Muscle of arm (tissue), 14 donors: ENCODE measurements at places on chromosomes 5 and 9. TPM values are rescaled to one million over a fixed set of nuclear protein-coding genes. Genes with fewer than 3 reads are reported as not detected.

Gene HTR1A
- not detected for polyA plus RNA-seq

DNA sequence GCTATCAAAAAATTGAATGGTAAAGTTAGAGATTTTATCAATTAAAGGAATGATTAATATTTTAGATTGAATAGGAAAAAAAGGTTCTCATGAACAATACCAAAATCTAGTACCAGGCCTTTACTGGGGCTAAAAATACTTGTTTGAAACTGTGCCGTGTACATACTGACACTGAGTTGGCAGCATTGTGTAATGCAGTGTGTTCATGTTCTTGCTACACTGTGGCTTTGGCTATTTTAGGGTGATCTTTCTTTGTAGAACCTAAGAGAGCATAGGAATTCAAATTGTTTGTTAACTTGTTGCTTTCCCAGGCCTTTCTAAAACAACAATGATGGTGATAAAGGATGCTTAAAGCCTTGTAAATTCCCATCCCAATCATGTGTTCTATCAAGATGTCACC is 80.9 kb downstream of the KIF4B start:
- no peak for DNase-seq

DNA sequence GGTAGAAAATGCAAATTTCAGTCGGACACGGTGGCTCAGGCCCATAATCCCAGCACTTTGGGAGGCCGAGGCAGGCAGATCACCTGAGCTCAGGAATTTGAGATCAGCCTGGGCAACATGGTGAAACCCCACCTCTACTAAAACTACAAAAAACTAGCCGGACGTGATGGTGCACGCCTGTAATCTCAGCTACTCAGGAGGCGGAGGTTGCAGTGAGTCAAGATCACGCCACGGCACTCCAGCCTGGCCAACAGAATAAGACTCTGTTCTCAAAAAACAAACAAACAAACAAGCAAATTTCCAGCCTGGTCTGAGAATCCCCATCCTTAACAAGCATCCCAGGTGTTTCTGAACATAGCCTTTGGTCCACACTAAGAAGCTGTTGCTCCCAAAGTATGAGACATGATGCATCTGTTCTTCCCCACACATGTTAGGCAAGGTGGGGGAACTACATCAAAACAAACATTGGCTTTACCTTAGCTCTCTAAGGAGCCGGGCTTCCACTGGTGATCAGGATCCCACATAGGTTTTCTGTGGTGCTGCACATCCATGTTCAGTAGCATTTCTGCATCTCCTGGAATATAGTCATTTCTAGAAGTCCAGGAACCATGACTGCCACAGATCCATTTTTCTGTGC is 92.5 kb upstream of the DMRT1 start:
- no peak for DNase-seq

DNA sequence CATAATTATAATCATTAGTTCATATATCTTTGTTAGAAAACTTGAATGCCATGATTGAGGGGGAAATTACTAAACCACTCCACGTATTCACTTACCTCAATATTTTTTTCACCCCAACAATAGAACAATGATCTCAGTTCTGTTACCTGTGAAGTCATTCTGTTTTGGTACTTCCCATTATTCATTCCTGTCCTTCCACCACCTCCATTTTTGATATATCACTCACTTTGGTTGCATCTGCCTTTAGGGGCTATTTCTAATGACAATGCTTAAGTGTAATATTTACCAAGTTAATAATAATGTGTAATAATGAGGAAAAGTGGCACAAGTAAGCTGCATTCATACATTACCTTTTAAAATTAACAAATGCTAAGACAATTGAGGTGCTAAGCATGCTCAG is 218.4 kb downstream of the SPATA31D1 start:
- no peak for DNase-seq

GRCh38 chr5:78612227-78613150 is 36.1 kb downstream of the LHFPL2 start:
- no peak for DNase-seq
